Mesendoderm (in vitro differentiated cells): ENCODE measurements at places on chromosomes 7 and 10.

- no peak for DNase-seq
Observed at GRCh38 chr7:83608716-83609115, 40.2 kb downstream of the SEMA3E start.

- DNase-seq, result no peak
Observed at GRCh38 chr7:65325793-65326432, 47.7 kb upstream of the ZNF92 start.

DNA sequence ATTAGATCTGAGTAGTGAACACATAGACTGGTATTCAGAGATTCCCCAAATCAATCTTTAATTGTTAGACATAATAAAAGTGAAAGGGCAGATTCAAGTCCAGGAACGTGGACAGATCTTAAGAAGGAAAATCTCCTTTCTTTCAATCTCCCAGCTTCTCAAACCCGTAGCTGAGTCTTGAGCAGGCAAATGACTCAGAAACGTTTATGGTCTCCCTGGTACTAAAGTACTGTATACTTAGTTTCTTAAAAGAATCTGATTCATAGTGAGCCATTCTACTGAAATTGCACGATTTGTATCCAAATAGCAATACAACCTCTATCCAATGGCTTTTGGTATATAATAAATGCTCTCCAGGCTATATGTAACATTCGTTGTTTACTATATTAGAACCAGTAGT, 140.4 kb upstream of the RHEB start:
- DNase-seq, result no peak

DNA sequence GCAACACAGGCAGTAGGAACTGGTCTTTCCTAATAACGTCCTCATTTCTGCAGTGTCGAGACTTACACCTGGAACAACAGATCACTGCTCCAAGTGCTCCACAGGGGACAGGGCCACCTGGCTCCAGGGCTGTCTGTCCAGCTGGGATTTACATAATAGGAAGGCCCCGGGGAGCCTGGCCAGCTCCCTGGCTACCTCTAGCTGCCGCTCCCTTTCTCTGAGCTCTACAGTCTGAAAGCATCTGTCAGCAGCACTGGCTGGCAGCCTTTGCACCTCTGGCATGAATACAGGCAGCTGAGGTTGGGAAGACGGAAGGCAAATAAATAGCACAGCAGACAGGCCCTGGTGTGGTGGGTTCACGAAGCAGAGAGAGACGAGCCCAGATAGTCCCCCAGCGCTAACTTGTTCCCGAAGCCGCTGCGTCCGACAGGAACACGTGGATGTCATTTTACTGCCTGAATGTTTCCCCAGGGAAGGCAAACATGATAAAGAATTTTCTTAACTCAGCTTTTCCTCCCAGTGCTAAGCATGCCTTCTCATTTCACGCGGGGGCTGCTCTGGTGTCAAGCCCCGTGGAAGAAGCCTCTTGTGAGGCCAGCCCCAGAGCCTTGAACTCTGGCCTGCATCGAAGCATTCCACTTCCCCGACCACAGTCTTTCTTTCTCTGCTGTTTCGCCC, 105.4 kb downstream of the ITIH5 start:
- DNase-seq, result peak; percentile 32

DNA sequence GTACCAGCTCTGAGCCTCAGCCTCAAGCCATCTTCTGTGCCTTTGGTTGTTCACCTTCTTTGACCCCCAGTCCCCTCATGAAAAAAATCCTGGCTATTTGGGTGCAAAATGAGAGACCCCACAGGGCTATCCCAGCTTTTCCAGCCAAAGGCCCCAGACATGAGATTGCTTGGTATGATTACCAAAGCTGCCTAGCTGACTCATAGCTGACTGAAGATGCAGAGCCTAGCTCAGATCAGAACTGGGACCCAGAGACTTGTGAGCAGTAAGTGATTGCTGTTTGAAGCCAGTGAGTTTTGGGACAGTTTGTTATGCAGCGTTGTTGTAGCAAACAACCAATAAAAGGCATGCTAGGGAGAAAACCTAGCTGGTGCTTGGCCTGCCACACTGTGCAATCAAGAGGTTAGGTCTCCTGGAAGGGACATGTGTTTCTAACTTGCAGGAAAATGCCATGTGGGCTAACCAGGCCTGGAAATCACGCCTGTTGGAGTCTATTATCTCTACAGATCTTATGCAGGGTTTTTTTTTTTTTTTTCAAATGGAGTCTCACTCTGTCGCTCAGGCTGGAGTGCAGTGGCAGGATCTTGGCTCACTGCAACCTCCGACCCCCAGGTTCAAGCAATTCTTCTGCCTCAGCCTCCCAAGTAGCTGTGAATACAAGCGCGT, 48.0 kb upstream of the DAGLB start:
- no peak for DNase-seq

GRCh38 chr10:31381766-31382316, 62.8 kb downstream of the ZEB1 start:
- DNase-seq, result no peak

DNA sequence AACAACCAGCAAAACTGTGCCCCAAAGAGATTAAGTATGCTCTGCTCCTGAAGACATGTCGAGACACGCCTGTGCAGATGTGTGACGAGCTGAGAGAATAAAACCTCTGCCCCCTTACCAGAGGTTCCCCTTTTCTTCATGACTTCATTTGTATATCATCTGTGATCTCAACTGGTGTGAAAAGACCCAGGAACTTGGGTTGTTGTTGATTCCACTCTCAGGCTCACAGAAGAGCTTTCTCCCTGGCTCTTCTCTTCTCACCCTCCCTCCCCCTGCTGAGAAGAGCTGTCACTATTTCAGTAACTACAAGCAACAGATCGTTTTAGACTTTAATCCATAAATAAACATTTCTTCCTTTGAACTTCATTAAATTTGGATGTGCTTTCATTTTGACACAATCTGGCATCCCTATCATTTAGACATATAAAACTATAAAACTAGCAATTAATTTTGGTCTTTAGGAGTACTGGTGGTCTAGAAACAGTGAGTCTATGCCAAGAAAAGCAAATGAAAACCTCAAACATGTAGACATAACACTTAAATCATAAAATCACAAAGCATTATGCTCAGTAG, 179.3 kb upstream of the FZD8 start:
- DNase-seq, result peak; percentile 91

GRCh38 chr7:107996072-107996882, 6.7 kb downstream of the LAMB1 start:
- DNase-seq, result no peak

- no peak for DNase-seq
Observed at GRCh38 chr7:131627735-131628190, 71.3 kb upstream of the PODXL start.

GRCh38 chr7:84092207-84092606, 102.4 kb downstream of the SEMA3A start:
- DNase-seq, result no peak

DNA sequence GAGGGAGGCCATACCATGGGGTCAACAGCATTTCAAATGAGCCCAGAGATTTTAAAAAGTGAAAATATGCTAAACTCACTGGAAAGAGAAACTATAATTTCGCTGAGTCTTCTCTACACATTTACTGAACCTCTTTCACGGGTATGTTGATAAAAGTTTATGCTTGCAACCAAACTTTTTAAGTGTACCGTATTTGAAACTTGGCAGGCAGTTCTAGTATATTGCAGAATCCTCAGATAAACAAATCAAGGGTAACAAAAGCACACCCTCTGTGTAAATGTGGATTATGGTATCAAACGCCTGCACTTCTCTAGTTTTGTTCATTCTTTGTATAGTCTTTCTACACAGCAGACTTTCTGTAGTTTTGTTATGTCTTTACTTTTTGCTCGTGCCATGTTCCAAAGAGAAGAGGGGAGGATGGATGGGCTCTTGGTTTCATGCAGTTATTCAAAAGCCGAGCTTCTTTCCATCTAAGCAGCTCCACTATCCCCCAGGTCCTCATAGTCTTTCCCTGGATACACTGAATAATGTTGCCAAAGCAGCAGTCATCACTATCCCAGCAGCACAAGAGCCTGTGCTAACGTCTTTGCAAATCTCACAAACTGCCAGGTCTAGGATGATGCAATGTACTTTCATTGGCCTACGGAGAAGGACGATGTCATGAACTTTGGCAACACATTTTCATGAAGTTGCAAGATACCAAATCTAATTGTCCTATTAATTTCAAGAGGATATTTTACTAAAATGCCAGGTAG, 131.2 kb downstream of the MPP7 start:
- DNase-seq, result peak; percentile 73

GRCh38 chr10:82394122-82394521, 519.1 kb downstream of the NRG3 start:
- no peak for DNase-seq

DNA sequence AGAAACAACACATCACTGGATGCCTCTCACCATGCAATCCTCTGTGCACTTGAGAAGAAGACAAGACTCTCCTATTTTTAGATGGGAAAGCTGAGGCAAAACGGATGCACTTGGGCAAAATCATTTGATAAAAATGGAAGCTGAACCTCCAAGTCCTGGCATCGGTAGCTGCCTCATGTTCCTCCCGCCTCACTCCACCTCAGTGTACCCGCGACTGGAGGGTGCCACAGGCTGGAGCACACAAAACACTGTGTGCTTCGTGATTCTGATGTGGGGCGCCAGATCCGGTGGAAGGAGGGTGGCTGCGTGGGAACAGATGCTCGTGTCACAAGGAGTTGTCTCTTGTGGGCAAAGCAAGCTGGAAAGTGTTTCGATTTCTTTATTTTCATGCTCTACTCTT, 41.3 kb downstream of the TAS2R41 start:
- DNase-seq, result no peak

DNA sequence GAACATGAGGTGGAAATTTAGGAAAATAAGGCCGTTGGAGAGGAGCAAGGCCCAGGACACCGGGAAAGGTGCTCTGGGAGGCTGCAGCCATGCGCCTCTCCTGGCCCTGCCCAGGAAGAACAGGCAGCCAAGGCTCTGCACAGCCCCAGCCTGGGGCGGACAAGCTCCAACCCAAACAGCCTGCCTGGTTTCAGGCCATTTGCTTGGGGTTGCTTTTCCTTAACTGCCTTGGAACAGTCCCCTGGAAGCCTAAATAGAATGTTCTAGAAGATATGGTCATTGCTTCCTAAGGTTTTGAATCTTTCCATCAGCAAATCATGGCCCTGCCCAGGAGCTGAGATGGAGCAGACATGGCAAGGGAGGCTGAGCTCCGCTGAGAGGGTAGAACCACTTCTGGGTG, 11.0 kb downstream of the VSTM4 start:
- no peak for DNase-seq

- peak; percentile 43 for DNase-seq
Observed at GRCh38 chr10:28326516-28327490, 23.9 kb upstream of the MPP7 start.

- DNase-seq, result no peak
Observed at GRCh38 chr10:119113751-119114732, 10.1 kb downstream of the DENND10 start.

DNA sequence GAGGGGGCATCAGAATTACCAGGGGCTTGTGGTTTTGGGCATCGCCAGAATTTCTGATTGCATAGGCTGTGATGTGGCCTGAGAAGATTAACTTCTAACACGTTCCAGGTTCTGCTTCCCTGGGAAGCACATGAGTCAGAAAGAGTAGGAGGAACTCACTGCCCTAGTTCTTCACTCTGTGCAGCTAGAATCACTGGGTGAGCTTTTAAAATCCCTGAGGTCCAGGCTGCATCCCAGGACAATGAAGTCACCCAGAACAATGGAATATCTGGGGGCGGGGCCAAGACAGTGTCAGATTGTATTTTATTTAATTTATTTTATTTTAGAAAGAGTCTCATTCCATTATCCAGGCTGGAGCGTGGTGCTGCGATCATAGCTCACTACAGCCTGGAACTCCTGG, 636.5 kb downstream of the CALN1 start:
- no peak for DNase-seq

- DNase-seq, result no peak
Observed at GRCh38 chr7:389911-390601, 100.1 kb downstream of the FOXL3 start.
